ENCODE measurements at places on chromosomes 12 and 14.

GRCh38 chr14:36493761-36494160, 26.3 kb downstream of the NKX2-1 start:
- DNase-seq = no peak

DNA sequence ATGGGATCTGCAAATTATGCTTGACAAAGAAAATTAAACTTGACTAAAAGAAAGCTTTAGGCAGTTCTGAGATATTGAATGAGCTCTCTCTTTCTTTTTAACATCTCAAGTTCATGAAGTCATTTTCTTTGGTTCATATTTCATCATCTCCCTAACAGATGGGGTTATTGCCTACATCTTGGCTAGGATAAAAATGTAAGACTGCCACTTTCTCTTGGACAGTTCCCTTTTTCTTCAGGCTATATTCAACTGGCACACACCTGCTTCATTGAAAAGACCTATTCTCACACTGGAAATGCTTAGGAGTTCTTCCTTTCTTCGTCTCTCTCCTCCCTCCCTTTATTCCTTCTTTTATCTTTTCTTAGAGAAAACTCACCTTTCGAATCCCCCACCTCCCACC, 355.9 kb upstream of the SEL1L start:
- DNase-seq = no peak

DNA sequence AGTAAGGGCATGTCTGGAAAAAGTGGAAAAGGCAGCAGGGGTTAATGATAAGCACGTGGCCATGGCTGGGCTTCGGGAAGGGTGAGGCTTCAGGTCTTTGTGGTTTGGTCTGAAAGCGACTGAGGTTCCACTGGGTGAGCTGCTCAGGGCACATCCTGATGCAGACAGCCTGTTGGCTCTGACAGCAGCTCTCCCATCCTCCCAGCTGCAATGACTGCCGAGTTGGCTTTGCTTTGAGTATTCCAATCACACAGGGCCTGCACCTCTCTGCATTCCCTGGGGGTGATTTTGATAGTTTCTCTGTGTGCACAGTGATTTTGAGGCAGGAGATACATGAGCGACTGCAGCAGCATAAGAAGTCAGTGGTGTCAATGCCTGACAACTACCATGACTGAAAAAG, 390.7 kb downstream of the APAF1 start:
- DNase-seq = no peak

- no peak for DNase-seq
Observed at GRCh38 chr14:73878436-73878835, 8.2 kb upstream of the ZNF410 start.

GRCh38 chr12:49147384-49147783, 16.2 kb upstream of the TUBA1B start:
- DNase-seq = no peak

DNA sequence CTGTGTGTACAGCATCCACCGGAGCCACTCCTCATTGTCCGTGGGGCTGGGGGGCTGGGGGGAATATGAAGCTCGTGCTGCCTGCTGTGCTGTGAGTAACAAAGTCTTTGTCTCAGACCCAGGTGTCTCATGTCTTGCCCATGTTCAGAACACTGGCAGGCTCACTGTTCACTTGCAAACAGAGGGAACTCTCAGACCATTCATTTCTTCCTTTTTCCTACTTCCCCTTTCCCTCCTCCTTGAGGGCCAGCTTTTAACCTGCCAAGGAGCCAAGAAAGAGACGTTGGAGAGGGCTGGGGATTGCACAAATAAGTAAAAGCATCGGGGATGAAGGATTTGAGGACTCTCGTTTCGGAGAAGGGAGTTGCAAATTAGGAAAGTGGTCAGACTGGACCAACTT, 21.6 kb downstream of the GPR132 start:
- DNase-seq = no peak

GRCh38 chr14:71140157-71140556, 232.9 kb downstream of the PCNX1 start:
- no peak for DNase-seq

DNA sequence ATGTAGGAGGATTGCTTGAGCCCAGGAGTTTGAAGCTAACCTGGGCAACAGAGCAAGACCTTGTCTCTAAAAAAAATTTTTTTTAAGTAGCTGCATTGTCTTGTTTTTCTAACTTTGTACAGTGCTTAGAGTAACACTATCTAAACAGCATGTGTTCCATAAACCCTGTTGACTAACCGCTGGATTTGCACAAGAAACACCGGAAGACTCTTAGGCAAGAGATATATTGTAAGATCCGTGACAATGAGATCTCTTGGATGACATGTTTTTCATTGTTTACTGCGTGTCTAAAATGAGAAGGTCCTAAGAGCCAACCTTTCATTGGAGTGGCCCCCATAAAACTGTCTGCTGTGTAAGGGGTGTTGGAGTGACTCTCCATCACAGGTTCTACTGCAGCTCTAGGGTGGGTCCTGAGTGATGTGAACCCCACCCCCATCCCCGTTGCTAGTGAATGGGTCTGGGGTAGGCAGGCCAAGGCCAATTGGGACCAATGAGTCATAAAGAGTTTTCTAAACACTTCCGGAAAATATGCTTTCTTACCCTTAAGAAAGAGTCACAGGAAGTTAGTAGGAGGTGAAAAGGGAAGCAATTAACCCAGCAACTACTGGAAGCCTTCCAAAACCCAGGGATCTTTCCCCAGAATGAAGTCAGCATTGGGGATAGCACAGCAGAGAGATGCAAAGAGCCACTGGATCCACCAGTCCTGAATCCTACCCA, 24.3 kb upstream of the PCNX1 start:
- peak; percentile 75 for DNase-seq

GRCh38 chr12:6044082-6044481, 80.4 kb downstream of the VWF start:
- DNase-seq = no peak

DNA sequence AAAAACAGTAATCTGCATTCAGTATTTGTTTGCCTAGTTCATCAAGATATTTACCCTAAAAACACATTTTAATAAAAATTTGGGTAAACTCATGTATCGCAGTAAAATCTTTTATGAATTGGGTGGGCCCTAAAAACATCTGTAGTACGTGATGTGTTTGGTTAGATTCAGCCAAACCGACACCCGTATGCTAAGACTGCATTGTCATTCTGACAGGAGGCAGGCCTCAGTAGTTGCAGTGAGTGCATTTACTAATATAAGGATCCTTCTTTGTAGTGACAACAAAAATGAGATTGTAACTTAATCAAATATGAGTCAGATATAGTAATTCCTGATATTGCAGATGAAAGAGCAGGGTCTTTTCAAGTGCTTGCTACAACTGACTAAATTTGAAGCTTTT, 191.8 kb downstream of the SLC16A7 start:
- DNase-seq = peak; percentile 65

DNA sequence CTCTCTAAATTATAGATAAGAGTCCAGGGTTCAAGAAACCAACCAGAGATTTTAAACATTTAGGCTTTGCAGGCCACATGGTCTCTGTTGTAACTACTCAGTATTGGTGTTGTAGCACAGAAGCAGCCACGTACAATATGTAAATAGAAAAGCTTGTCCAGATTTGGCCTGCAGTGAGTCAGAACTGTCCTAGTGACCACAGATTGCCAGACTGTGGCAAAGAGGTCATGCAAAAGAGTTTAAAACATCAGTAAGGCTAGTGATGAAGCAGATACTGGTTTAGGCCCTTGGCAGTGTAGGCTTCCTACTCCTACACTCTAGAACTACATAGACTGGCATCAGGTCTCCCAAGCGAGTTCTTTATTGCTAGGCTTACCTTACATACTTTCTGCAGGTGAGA, 117.6 kb upstream of the GARIN6 start:
- DNase-seq = no peak

- no peak for DNase-seq
Observed at GRCh38 chr14:99461411-99462085, 19.1 kb downstream of the SETD3 start.

GRCh38 chr14:65103150-65103760, 938 bp upstream of the MAX start:
- DNase-seq = peak; percentile 52

DNA sequence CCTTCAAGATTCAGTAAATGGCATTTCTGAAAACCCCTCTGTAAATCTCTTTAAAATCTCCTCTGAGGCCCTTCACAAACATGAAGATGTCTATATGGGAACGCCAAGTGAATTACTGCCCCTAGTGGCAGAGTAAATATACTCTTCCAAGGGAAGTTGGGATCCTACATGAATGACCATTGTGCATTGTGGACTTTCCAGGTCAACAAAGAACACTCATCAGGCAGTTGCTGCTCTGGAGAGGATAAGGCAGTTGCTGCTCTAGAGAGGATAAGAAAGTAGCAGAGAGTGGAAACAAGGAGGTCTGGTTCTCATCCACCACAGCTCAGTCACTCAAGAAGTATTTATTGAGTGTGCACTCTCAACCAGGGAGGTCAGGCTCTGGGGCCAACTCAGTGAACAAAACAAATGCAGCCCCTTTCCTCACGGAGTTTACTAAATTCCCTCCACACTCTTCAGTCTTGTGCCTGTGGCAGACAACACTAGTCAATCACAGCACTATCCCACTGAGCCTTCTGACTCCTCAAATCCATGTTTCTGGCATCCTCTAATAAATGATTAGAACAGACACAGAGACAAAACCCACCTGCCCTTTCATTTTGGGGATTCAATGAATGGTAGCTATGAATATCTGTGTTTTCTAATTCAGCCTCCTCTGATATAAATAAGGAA, 52.9 kb downstream of the SVOP start:
- peak; percentile 51 for DNase-seq

GRCh38 chr12:106954462-106955376, 988 bp upstream of the TMEM263 start:
- no peak for DNase-seq

GRCh38 chr12:12807970-12808702, 5.0 kb upstream of the DDX47 start:
- no peak for DNase-seq

- no peak for DNase-seq
Observed at GRCh38 chr12:80702889-80703805, 4.3 kb upstream of the MYF6 start.

GRCh38 chr12:42587601-42588523, 1.7 kb downstream of the PRICKLE1 start:
- no peak for DNase-seq

DNA sequence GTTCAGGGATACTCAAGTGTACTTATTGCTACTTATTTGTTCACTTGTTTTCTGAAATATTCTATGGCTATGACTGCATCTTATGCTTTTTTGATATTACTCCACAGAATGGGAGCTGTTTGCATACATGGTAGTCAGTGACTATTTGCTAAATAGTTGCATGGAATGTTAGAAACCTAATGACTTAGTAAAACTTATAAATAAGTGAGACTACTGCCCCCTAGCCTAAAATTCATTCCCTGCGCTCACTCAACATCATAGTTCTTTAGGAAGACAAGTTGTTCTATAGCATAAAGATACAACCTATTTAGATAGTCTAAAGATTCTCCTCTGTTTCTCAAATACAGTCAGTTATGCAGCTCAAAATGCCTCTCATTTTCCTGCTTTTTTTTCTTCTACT, 305.5 kb downstream of the CEP128 start:
- no peak for DNase-seq

- DNase-seq = no peak
Observed at GRCh38 chr12:55741931-55742680, 816 bp upstream of the GDF11 start.

DNA sequence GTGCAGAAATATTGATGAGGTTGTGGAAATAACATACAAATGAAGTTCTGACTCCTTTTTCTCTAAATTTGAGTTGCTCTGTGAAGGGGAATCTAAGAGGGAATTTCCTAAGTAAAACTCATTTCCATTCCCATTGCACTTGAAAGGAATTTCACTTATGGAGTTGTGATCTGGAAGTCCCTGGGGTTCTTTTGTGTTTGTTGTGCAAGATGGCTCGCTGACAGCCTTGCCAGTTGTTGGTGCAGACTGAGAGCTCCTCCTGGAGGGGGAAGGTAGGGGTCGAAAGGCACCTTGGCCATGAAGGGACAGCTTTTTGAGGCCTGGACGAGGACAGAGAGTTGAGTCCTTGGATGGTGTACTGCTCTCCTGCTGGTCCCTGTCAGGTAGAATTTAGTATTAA, 72.0 kb downstream of the C12orf56 start:
- no peak for DNase-seq

DNA sequence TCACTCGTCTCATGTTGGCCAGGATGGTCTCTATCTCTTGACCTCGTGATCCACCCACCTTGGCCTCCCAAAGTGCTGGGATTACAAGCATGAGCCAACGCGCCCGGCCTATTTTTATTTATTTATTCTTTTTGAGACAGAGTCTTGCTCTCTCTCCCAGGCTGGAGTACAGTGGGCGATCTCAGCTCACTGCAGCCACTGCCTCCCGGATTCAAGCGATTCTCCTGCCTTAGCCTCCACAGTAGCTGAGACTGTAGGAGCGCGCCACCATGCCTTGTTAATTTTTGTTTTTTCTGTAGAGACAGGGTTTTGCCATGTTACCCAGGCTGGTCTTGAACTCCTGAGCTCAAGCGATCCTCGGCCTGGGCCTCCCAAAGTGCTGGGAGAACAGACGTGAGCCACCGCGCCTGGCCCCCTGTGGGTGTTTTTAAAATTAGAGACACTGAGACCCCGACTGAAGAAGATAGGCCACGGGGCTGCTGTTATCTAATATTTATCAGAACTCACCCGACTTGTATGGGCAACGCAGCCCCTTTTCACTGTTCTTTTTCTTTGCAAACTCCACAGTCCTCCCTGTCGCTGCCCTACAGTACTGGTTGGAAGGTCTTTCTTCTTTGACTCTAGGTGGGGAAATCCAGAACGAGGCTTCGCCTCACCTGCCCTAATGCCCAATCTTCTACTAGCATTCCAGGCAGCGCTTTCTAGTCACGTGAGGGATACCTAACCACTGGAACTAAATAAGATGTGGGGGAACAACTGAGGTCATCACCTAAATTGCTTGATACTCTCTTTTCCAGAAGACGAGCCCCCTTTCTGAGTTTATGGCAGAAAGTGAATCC, 1.4 kb upstream of the GABARAPL1 start:
- DNase-seq = no peak

GRCh38 chr14:100556936-100557505, 30.2 kb downstream of the BEGAIN start:
- no peak for DNase-seq

DNA sequence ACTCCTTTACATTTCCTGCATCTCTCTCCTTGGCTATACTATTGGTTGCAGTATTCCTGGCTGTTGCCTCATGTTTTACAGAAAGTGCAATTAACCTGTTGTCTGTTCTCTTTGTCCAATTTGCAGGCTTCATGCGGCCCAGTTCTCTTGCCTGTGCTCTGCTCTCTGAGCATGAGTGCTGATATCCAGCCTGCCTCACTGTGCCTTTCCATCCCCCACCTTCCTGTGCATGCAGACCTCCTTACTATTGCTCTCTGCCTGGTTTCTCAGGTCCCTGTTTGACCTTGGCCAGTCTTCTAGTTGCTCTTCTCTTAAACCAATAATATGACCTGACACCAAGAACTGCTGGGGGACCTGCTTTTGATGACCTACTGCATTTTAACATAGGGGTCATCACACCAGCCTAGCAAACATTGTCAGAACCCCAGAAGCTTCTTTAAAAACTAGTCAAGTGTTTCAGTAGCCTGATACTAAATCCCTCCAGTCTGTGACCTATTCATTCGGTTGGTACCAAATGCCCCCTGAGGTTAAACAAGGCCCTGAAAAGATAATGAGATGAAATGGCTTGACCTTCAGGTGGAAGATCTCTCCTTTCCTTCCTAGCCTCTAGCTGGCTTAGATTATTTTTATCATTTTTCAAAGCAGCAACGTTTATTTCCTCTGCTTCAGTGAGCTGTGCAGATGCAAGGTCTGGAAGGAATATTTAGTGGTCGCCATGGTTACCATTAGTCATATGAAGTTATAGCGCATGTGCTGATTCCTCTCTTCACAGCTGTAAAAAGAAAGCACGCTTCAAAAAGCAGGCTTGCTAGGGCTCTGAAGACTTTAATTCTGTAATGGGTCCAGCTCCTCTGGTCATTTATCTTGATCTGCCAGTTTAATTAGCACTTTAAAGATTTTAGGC, 216.5 kb downstream of the PHLDA1 start:
- peak; percentile 27 for DNase-seq

Measured in hematopoietic multipotent progenitor cell treated with erythropoietin and hydrocortisone succinate and interleukin-3 and kit ligand, for 4 days (in vitro differentiated cells).